Activated naive CD4-positive, alpha-beta T cell treated with anti-CD3 and anti-CD28 coated beads, Interleukin-2, amount 10 ng/mL, durations not matched to agents 7 days and 5 days (primary cell): ENCODE measurements at places on chromosomes 4 and X.

GRCh38 chrX:3811331-3812311 is 98.2 kb upstream of the PRKX start:
- H3K27me3 ChIP-seq: peaks cover 25% of the 10 kb centered on the region
- H3K4me3 ChIP-seq: peak overlapping the region; percentile 28
- no peaks in the 10 kb centered on the region for H3K36me3 ChIP-seq
- DNase-seq: peak; percentile 63

DNA sequence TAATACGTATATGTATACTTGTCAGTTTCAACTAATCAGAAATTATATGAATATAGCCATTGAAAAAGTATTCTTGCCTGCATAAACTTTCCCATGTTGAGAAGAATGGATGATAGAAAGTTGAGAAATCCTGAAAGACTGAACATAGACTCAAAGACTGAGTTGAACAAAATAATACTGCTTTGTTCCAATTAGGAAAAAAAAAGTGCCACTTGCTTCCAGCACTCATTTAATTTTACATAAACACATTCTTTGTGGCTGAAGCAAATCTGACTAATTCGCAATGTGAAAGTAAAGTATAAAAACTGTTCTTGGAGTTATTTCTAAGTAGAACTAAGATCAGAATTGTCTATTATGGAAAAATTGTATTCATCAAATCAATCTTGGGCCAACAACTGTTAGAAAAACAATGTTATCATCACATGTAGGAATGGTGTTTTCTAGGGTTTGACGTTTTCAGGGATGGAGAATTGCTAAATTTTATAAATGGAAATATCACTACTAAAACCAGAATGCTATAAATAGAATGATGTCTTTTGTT is 2334.6 kb downstream of the PCDH7 start:
- no peak overlapping the region for H3K27ac ChIP-seq
- H3K4me1 ChIP-seq: no peaks in the 10 kb centered on the region
- no peak for DNase-seq
- H3K4me3 ChIP-seq: no peak overlapping the region
- no peaks in the 10 kb centered on the region for H3K27me3 ChIP-seq

DNA sequence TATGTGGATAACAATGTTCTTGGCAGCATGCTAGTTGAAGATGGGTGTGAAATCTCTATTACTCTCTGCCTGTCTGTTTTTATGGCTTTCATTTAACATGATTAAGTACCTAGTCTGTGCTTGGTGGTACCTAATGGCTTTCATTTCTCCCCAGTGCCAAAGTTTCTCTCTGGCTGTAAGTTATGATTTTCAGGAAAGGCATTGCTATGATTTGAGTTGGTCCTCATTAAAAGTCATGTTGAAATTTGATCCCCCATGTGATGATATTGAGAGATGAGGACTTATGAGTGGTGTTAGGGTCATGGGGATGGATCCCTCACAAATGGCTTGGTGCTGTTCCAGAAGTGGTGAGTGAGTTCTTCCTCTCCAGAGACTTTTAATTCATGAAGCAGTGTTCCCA is 162.4 kb upstream of the IL15 start:
- no peak overlapping the region for H3K27ac ChIP-seq
- no peaks in the 10 kb centered on the region for H3K4me1 ChIP-seq
- DNase-seq: no peak
- H3K4me3 ChIP-seq: no peak overlapping the region

DNA sequence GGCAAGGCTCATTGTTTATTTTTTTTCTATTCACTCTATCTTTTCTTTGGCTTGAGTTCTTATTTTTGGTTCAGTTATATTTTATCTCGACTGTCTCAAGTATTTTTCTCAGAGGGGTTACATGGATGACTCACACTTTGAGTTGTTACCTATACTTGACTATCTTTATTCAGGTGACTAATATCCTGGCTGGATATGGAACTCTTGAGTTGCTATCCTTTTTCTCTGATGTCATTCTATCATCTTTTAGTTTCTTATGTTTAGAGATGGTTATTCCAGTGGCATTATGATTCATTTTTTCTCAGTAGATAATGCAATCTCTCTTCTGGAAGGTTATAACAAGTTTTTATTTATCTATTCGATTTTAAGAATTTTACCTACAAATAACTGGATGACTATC is 117.9 kb downstream of the COX18 start:
- H3K27me3 ChIP-seq: no peaks in the 10 kb centered on the region
- H3K27ac ChIP-seq: no peak overlapping the region
- H3K36me3 ChIP-seq: no peaks in the 10 kb centered on the region
- no peak overlapping the region for H3K4me3 ChIP-seq
- H3K4me1 ChIP-seq: no peaks in the 10 kb centered on the region
- DNase-seq: no peak

DNA sequence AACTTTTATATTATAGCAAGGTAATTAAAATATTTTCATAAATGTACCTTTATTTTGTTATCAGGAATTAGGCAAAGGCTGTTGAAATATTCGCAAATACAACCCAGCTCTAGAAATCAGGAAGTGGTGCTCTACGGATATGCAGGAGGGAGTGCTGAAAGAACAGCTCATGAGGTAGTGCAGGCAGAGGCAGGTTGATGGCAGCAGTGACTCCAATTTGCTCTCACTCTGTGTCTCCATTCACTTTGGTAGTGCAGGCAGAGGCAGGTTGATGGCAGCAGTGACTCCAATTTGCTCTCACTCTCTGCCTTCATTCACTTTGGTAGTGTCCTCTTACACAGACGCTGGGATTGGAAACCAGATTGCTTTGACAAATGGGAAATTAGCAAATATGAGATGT is 277.9 kb downstream of the TRIML1 start:
- no peak overlapping the region for H3K4me3 ChIP-seq
- DNase-seq: no peak
- H3K36me3 ChIP-seq: no peaks in the 10 kb centered on the region
- H3K27me3 ChIP-seq: no peaks in the 10 kb centered on the region
- H3K4me1 ChIP-seq: no peaks in the 10 kb centered on the region

DNA sequence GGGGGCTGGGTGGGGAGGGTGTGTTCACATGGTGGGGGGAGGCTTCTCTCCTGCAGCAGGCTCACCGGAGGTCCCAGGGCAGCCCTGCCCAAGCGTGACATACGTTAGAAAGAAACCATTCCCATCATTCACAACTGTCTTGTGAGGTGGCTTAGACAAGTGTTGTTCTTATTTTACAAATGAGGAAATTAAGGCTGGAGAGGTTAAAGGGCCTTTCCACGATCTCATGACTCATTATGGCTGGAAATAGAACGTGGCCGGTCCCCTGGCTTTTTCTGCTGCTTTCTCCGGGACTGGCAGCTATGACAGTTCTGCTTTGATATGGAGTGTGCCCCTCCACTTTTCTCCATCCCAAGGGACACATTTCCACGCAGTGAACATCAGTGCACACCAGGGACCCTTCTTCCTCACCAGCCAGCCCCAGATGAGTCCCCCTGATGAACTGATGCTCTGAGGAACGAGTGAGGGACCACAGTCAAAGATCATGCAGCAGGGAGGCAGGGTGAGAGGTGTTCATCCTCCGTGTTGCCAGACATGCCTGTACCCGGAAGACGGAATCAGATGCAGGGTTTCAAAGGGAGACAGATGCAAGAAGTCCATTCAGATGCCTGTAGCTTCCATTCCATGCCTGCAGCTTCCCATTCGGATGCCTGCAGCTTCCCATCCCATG is 64.0 kb upstream of the ACSL1 start:
- H3K27ac ChIP-seq: no peak overlapping the region
- DNase-seq: no peak
- no peaks in the 10 kb centered on the region for H3K36me3 ChIP-seq
- H3K4me1 ChIP-seq: peaks cover 2% of the 10 kb centered on the region
- no peak overlapping the region for H3K4me3 ChIP-seq
- H3K27me3 ChIP-seq: peaks cover 18% of the 10 kb centered on the region

DNA sequence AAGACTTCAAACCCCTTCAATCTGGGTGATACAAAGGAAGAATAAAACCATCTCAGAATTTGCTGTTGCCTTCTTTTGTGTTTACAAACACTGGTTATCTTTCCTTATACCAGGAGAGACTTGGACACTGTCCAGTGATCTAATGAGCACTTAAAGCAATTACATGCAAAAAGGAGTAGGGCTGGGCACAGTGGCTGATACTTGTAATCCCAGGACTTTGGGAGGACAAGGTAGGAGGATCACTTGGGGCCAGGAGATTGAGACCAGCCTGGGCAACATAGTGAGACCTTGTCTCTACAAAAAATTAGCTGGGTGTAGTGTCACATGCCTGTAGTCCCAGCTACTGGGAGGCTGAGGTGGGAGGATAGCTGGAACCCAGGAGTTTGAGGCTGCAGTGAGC is 95.7 kb upstream of the DRD5 start:
- no peak for DNase-seq
- H3K27me3 ChIP-seq: peaks cover 16% of the 10 kb centered on the region
- no peaks in the 10 kb centered on the region for H3K36me3 ChIP-seq
- peaks cover under 1% of the 10 kb centered on the region for H3K4me1 ChIP-seq
- no peak overlapping the region for H3K4me3 ChIP-seq

DNA sequence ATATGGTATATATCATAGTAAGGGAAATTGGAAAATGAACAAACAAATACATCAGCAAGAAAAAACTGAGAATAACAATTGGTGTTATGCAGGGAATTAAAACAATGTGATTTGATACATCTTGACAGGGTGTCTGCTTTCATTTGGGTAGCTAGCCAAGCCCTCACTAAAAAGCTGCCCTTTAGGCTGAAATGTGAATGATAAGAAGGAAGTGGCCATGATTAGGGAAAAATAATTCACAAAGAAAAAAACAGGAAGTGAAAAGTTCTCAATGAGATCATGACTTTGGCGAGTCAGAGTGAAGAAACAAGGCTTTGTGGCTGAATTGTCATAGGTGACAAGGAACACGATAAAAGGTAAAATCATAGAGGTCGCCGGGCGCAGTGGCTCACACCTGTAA is 675.8 kb upstream of the SLIT2 start:
- no peak overlapping the region for H3K27ac ChIP-seq
- H3K4me3 ChIP-seq: no peak overlapping the region
- no peaks in the 10 kb centered on the region for H3K36me3 ChIP-seq
- no peak for DNase-seq
- no peaks in the 10 kb centered on the region for H3K27me3 ChIP-seq
- H3K4me1 ChIP-seq: no peaks in the 10 kb centered on the region

GRCh38 chr4:106585915-106586349 is 217.4 kb upstream of the GIMD1 start:
- H3K27ac ChIP-seq: no peak overlapping the region
- H3K4me3 ChIP-seq: no peak overlapping the region
- DNase-seq: no peak
- H3K36me3 ChIP-seq: no peaks in the 10 kb centered on the region
- no peaks in the 10 kb centered on the region for H3K27me3 ChIP-seq

- peaks cover 4% of the 10 kb centered on the region for H3K27me3 ChIP-seq
- H3K36me3 ChIP-seq: peaks cover 1% of the 10 kb centered on the region
- no peak overlapping the region for H3K27ac ChIP-seq
- no peak overlapping the region for H3K4me3 ChIP-seq
- no peak for DNase-seq
Measured at GRCh38 chr4:36388710-36389109, 107.3 kb downstream of the DTHD1 start.
